ENCODE measurements at places on chromosomes 5 and 9.

DNA sequence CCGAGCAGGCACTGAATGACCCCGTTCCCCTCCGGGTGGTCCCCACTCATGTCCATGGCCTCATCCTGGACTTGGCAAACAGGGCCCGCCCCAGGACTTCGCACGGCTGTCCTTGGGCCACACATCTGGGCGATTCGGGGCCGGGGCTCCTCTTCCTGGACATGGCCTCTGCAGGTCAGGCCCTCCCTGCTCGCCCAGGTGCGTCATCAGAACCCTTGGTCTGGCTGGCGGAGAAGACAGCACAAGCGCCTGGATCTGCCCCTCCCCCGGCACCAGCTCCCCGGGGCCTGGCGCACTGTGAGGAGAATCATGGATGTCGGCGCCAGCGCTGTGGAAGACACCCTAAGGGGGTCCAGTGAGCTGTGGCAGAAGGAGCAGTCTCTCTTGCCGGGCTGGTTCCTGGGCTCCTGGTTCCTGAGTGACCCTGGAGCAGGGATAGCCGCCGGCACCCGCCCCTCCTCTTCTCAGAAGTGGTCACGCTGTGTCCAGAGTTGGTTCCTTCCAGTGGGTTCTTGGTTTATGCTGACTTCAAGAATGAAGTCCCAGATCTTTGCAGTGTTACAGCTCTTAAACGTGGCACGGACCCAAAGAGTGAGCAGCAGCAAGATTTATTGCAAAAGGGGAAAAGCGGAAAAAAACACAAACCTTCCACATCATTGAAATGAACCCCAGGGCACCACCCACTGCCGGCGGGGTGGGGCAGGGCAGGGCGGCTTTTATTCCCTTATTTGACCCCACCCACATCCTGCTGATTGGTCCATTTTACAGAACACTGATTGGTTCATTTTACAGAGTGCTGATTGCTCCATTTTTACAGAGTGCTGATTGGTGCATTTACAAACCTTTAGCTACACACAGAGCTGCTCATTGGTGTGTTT lies 25.9 kb upstream of the SLC12A7 start:
- DNase-seq = no peak

- DNase-seq = no peak
These were observed 224.2 kb downstream of the MELK start for GRCh38 chr9:36796671-36797419.

- peak; percentile 80 for DNase-seq
These were observed 2.6 kb downstream of the NKD2 start for GRCh38 chr5:1011226-1011631.

- DNase-seq = no peak
These were observed 198.1 kb downstream of the EFNA5 start for GRCh38 chr5:107472620-107473064.

DNA sequence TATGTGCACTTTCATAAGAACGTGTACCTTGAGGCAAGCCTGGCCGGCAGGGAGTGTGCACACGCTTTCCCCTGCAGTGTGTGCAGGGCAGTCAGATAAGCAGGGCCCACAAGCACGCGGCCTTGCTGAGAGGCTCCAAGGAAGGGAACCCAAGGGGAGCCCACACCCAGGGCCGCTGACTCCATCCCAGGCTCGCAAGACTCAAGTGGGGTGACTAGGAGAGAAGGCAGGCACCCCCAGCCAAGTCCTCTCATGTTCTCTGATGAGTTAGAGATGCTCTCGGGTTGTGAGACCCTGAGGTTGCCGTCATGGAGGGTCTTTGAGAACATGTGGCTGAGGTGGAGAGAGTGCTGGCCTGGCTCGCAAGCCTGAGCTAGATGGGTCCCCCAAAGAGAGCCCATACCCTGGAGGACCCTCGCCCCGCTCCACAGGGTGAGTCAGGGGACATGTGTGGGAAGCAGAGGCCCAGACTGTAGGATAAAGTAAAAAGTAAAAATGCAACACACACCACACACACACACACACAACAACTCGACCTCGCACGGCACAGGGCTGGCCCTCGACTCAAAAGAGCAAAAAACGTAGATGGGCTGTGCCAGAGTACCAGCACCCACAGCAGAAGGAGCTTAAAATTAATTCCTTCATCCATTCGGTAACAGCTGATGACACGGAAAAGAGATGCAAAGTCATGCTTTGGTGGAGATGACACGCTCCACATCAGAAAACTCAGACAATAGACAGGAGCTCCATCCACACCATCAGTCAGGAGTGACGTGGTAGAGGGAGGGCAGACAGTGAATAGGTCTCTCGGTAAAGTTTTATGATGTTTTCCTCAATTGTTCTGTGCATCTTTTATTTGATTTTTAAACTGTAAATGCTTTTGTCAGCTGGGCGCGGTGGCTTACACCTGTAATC lies 54.8 kb upstream of the NKD2 start:
- no peak for DNase-seq

GRCh38 chr5:131952301-131952857 lies 6.9 kb upstream of the MEIKIN start:
- no peak for DNase-seq

DNA sequence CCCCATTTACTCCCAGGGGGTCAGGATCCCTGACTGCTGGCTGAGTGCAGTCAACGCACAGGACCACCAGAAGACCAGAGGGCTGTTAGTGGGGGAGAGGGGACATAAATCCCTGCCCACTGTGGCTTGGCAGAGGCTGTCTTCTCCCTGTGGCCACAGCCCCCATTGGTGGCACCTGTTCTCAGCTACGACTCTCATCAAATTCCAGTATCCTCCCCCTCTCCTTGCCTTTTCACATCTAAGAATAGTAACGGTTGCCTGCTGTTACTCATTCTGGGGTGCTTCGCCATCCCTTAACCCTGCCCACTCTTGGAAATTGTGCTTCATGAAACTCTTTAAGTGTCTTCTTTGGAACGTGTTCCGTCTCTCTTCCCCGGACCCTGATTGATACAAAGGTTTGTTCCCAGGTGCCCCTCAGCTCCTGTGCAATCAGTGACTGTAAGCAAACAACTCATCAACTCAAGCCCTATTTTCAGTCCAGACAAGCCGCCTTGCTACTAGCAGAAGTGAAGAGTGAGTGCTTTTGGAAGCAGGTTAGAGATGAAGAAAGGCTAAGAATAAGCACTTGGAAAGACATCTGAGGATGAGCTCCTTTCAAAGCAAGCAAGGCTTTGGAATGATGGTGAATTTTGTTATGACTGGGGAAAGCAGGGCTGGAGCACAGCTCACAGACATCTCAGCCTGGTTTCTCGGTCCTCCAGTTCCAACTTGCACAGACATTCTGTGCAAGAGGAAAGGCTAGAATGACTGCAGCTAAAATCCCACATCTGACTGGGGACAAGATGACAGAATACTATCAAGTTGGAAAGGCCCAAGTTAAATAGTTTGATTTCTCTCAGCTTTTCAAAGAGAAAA lies 22.9 kb upstream of the DENND1A start:
- no peak for DNase-seq

DNA sequence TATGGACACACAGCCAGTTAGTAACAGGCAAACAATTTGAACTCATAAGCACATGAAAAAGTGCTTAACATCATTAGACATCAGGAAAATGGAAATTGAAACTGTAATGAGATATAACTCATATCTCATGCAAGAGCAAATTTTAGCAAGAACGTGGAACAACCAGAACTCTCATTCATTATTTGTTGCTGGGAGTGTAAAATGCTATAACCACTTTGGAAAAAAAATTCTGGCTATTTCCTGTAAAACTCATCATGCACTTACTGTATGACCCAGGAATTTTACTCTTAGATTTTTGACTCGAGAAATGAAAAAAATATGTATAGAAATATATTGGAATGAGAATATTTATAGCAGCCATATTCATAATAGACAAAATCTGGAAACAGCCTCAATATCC lies 205.7 kb upstream of the PUM3 start:
- DNase-seq = no peak

GRCh38 chr9:77290373-77290772 lies 113.0 kb downstream of the VPS13A start:
- no peak for DNase-seq

DNA sequence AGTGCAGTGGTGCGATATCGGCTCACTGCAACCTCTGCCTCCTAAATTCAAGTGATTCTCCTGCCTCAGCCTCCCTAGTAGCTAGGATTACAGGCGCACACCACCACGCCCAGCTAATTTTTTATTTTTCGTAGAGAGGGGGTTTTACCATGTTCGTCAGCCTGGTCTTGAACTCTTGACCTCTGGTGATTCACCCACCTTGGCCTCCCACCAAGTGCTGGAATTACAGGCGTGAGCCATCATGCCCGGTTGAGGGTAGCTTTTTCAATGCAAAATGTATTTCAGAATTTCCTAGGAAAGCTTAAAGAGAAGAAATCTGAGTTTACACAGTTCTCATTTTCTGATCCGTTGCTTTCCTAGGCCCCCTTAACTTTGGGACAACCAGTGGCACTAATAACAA lies 15.7 kb downstream of the BDP1 start:
- no peak for DNase-seq

DNA sequence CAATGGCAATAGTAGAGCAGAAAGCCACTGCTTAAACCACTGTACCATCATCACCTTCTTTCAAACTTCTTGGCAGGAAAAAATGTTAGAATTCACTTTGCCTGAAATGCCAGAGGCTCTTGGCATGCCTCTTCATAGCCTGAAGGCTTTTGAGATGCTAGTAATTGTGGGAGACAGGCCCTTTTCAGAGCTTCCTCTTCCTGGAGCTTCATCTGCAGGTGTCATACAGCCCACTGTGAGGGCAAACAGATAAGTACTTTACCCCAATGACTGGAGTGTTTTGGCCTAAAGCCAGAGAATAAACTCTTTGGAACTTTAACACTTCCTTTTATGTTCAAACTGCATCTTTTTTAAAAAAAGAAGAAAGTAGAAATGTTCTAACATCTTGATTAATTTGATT lies 81.3 kb upstream of the TMEM171 start:
- DNase-seq = no peak

DNA sequence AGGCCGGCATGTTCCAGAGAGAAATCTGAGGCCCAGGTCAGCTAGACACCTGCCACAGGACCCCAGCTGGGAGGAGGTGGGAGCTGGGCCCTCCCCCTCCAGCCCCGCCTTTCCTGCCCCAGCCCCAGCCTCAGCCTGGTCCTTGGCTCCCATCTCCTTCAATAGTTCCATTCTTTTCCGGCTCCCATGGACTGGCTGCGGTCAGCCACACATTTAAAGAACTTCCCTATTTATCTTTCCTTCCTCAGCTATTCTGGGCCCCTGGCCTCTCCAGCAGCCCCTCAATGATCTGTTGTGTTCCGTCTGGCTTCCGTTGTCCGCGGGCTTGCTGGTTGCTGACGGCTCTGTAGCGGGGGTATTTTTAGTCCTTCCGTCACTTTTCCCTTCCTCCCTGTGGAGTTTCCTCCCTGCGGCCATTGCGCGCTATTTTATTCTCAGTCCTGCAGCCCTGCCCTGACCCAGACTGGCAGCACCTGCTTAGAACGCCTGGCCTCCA lies 73.8 kb downstream of the AMBP start:
- DNase-seq = no peak

- DNase-seq = no peak
These were observed 2.0 kb upstream of the RNF14 start for GRCh38 chr5:141966963-141967333.

GRCh38 chr5:87951661-87952060 lies 317.0 kb downstream of the TMEM161B start:
- no peak for DNase-seq

GRCh38 chr9:100577776-100578448 lies at the start of gene CAVIN4:
CAVIN4 (plus strand) TSS chr9:100578079; CDS start chr9:100578144, 65 bp downstream.
- no peak for DNase-seq

GRCh38 chr9:133532937-133533668 lies 1.4 kb upstream of the ADAMTSL2 start:
- DNase-seq = peak; percentile 79

GRCh38 chr9:26502311-26502710 lies 390.3 kb downstream of the CAAP1 start:
- DNase-seq = no peak

- no peak for DNase-seq
These were observed 127.4 kb downstream of the AOPEP start for GRCh38 chr9:94853887-94854286.

DNA sequence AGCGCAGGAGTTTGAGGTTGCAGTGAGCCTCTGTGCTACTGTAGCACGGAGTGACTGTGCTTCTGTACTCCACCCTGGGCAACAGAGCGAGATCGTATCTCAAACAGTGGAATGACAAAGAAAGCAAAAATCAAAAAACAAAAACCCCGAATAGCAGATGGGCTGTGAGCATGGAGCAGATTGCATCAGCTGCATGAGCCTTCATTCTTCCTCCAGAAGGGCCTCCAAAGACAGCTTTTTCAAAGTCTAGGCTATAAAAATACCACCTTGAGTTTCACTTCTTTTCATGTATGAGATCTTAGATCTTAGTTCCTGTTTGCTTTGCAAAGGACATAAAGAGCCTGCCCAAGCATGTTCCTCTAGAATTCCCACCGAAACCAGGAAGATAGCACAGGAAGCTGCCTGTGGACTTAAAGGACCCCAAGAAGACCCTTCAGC lies 15.0 kb upstream of the HSPB3 start:
- DNase-seq = peak; percentile 48

DNA sequence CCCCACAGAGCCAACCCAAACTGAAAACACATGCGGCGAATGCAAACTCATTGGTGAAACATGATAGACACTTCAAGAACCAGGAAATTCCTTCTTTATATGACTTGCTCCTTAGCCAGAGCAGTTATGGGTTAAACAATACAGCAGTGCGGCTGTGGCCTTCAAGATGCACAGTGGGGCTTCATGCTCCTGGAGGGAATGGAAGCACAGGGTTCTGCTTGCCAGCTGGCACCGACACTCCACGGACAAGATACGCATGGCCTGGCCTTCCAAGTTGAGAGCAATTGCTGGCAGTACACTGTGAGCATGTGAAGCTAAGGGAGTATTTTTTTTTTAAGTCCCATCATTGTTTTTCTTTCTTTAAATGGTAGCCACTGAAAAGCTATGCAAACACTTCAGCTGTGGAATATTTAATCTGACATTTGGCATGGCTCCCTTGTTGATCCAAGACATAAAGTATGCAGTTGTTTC lies 451.6 kb upstream of the CD180 start:
- no peak for DNase-seq

DNA sequence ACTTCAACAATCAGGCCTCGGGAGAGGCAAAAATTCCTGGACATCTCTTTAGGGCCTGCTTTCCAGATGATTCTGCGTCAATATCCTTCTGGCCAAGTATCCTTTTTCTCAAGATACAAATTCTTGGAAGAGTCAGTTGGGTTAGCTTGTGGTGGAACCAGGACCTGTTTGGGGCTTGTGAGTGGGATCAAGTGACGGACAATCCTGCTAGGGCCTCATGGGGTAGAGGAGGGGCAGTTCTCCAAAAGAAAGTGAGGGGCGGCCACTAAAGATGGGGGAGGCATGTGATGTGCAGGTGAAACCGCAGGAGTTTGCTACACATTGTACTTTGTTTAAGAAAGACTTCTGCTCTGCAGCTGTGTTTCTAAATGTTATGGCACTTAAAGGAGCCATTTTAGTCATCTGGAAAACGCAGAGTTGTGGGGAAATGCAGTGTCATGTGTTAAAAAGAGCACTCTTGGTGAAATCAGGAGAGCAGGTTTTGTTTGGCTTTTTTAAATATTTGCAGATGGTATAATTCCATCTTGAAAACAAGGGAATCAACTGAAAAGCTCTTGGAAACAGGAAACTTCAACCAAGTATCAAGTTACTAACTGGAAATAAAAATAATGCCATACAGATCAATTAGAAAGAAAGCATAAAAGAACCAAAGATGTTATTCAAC lies 27.4 kb upstream of the GSN start:
- DNase-seq = no peak

GRCh38 chr5:14665101-14665822 lies 744 bp downstream of the OTULIN start:
- no peak for DNase-seq

Measured in GM10248 (cell line).